ENCODE measurements at places on chromosomes 12 and 14.

GRCh38 chr14:22820731-22821130 is 5.5 kb upstream of the SLC7A7 start:
- DNase-seq, result no peak

DNA sequence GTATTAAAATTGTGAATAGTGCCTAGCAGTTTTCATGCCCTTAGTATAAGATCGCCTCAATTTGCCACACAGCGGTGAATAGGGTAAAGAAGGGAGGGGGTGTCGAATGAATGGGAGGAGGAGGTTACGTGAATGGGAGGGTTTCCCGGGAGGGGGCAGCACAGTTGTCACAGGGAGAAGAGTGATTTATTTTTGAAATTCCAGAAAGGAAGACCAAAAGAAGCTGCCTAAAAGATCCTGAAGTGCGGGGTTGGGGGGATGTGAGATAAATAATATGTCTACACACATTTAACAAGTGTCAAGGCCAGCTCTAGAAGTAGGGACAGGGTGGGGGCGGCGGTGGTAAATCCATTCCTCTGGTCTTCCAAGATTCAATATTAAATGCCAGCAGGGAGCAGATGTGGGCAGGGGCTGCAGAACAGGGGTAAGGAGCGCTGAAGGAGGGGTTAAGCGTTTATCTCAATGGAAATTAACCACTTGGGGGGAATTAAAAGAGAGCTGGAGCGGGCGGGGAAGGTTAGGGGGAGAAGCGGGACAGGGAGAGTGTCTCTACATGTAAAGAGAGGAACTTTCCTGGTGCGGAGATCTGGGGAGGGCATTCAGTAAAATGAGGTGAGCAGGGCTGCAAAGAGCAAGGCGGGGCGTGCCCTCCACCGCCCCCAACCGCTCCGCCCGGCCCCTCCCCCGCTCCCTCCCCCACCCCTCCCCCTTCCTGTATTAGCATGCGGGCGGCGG is 867 bp downstream of the C12orf42 start:
- DNase-seq, result no peak

DNA sequence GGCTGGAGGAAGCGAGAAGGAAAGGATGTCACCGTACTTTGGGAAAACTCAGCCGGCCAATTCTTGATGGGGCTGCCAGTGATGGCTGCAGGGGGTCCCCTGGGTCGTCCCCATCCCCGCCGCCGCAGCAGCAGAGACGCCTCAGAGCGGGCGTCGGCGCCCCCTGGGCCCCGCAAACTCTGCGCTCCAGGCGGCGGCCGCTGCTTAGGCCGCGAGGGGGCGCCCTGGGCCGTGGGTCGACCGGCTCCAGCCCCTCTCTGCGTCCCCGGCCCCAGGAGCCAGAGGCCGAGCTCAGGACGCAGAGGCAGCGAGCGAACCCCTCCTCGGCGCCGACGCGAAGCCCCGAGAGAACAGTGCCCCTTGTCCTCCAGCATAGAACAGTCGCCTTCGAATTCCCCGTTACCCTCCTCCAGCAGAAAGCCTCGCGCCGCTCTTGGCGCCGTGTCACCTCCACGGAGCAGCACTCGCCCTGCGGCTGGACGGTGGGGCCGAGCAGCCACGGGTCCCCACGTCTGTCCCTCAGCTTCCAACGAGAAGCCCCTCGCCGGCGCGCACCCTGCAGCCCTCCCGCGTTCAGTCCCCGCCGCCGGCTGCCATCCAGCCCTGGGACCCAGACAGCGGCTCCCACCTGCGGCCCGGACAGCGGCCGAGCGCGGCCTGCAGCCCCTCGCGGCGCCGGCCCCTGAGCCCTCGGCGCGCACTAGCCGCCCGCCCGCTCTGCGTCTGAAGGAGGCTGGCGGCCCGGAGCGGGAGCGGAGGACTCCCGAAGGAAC is 106.6 kb downstream of the PRICKLE1 start:
- DNase-seq, result peak; percentile 52

DNA sequence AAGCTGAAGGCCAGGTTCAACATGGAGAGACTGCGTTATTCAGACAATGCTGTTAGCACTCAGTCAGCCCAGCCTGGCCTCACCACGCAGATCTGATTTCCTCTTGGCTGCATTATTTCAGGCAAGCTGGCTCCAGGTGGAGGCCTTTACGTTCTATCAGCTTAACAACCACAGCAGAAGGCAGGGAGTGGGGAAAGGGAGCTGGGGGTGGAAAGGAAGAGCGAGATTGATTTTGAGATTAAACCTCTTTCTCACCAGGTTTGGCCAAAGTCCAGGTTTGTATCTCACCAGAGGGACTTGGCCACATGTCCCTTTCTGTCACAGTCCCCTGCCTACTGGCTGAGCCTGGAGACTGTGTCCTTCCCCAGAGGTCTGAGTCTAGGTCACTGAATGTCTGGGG is 543.7 kb upstream of the TMEM132C start:
- no peak for DNase-seq

DNA sequence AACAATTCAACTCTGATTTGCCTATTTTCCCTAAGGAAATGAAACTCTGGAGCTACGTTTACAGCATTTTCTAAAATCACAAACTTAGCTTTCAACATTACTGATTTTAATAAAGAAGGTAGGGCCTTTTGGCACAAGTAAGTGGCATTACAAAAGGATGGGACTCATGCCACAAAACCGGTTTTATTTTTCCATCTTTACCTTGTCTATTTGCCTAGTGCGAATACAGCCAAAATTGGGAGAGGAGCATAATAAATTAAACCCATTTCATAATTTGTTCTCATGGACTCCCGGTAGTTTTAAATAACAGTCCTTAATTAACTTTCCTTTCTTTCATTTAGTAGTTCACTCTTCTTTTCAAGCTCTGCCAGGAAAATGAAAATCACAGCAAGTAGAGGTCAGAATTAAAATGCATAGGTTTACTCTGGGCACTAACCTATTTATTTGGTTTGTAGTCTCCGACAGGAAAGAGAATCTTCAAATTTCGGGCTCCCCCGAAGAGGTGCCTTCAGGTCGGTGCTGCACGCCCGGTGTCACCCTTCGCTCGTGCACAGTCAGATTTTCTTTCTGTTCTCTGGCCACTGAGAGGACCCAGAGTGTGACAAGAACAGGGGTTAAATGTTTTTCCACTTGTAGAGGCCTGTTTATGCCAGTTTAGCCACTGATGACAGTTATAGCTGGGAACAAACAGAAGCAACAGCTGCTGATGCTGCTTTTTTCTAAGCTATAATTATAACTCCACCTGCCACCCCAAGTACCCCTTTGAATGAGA is at the start of gene BEST3:
Gene BEST3 (minus strand): TSS at position 535 of the 772 bp plus-strand sequence. CDS start 1,505 bp downstream, outside the sequence.
- DNase-seq, result no peak

DNA sequence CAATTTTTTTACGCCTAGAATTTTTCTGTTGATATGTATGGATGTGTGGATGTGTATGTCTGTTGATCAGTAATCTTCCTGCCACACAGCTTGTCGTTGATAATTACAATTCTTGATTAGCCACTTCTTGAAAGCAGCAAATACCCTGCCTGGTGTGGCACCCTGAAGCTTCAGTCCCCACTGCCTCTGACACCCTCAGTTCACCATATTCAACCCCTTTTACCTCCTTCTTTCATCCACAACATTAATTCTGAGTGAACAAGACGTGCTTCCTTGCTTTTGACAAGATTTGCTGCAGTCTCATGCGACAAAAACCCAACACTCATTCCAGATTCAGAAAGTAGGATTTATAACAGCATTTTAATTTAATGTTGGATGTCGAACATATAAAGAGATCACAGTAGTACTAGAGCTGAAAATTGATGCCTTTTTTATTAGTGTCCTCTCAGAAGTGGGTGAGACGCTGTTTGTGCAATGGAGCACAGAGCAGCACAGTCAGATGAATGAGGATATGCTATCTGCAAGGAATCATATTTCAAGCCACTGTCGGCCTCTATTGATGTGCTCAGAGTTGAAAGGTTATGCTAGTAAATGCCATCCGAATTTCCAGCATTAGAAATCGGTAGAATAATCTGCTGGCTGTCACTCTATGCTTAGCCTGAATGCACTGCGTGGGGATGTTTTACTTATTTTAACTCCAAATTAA is 383.7 kb downstream of the EGLN3 start:
- no peak for DNase-seq

DNA sequence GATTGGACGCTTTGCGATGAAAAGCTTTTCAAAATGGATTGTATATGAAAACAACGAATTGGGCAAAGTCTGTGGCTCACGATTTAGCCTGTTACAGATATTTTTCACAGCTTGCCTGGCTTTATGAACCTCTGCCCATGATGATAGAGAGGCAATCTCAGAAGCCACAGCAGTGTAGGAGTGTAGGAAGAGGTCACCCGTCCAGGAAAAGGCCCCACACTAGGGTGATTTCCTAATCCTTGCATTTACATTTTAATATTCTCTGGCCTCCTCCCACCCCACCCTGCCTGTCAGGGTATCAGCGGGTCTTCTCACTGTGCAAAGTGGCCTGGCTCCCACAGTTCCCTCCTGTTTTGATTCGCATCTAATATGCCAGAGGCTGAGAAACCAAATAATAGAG is 81.8 kb upstream of the FOXN3 start:
- DNase-seq, result no peak

- DNase-seq, result no peak
These were observed 76.4 kb downstream of the PAPOLA start for GRCh38 chr14:96578619-96579018.

DNA sequence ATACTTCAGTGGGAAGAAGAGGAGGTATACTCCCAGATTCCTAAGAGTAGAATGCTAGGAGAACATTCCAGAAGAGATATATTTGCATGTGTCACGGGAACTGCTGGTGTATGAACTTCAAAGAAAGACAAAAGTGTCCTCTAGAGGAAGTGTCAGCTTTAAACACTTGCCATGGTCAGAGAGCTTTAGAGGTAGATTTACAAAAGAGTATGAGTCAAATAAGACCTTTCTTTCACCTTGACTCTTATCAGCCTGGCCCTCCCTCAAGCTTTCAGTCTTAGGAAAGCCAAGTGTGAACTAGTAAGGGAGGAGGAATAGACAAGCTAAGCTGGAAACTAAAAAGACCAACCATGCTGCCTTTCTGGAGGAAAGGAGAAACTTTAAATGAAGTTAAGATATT is 34.7 kb downstream of the COX8C start:
- no peak for DNase-seq

- no peak for DNase-seq
These were observed 60.3 kb upstream of the NTF3 start for GRCh38 chr12:5371631-5372030.

DNA sequence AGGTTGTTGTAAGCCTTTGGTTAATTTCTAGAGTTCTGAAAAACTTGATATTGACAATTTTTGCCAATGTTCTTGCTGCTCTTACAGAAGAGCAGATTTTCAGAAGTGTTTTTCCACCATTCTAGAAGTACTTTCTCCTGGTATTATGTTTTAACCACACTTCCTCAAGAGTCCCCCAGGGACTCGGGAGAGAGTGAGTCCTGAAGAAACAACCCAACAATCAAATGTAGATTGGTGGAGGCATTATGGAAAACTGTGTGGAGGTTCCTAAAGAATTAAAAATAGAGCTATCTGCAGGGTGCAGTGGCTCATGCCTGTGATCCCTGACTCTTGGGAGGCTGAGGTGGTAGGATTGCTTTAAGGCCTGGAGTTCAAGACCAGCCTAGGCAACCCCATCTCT is 26.7 kb downstream of the OR10P1 start:
- DNase-seq, result no peak

DNA sequence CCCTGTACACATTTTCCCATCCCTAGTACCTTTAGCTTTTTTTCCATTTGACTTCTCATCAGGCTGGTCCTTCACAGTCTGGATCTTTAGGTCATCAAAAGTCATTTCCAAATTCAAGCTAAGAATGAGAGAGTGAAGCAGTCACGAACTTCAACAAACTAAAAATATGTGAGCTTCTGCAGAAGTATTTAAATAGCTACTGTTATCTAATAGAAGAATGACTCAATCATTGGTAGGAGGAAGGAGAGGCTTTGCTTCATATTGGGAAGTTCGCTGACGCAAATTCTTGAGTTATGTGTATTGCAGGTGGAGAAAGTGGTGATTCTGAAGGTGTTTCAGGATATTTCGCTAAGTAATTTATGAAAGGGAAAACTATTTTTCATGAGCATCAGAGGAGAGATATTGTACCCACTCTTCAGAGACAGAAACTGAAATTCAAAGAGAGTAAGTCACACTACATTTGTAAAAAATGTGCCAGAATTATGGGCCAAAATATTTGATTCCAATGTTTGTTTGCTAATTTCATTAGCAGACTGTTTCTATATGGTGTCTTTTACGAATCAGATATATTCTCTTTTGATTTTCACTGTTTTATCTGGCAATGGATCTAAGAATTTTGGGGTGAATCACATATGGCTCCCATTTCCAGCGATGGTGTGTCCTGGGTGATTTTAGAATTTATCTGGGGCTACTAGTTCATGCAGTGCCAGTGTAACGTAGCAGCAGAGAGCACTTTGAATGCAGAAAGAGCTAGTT is at the start of gene OLR1:
Gene OLR1 (minus strand): TSS at position 160 of the 756 bp plus-strand sequence. CDS start 55 bp downstream, at position 105.
- no peak for DNase-seq

- DNase-seq, result no peak
These were observed 59.8 kb upstream of the KCNA1 start for GRCh38 chr12:4849795-4850345.

GRCh38 chr12:95956557-95957145 is 13.5 kb downstream of the AMDHD1 start:
- no peak for DNase-seq

DNA sequence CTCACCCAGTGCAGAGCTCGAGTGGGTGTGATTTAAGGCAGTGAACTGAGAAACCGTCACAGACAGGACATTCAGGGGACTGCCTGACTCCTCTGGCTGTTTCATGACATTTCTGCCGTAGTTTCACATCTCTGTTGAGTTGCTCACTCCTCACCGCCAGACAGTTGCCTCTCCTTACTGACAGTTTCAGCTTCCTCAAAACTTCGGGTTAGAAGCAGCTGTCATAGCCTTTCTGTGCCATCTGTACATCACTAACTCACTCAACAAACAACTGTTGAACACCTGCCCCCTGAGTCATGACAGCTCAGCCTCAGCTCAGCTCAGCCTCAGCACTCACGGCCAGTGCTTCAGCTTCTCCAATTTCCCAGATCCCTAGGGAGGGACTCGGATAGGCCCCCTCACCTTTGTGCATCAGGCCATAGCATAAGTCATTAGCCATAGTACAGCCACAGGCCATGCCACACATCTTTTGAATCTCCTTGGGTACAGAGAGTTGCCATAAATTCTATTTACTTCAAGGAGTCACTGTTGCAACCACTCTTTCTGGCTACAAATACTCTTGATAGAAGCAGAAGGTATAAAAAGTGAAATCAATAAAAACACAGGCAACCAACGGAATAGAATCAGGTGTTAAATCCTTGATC is 6.2 kb upstream of the SLC15A4 start:
- peak; percentile 71 for DNase-seq

- no peak for DNase-seq
These were observed 170.7 kb downstream of the NOVA1 start for GRCh38 chr14:26427097-26427496.
